ENCODE measurements at places on chromosomes 7 and 10. TPM values are rescaled to one million over a fixed set of nuclear protein-coding genes. Genes with fewer than 3 reads are reported as not detected.
A peak's percentile ranks its signal among the peaks of the same experiment; 100 is the strongest.

DNA sequence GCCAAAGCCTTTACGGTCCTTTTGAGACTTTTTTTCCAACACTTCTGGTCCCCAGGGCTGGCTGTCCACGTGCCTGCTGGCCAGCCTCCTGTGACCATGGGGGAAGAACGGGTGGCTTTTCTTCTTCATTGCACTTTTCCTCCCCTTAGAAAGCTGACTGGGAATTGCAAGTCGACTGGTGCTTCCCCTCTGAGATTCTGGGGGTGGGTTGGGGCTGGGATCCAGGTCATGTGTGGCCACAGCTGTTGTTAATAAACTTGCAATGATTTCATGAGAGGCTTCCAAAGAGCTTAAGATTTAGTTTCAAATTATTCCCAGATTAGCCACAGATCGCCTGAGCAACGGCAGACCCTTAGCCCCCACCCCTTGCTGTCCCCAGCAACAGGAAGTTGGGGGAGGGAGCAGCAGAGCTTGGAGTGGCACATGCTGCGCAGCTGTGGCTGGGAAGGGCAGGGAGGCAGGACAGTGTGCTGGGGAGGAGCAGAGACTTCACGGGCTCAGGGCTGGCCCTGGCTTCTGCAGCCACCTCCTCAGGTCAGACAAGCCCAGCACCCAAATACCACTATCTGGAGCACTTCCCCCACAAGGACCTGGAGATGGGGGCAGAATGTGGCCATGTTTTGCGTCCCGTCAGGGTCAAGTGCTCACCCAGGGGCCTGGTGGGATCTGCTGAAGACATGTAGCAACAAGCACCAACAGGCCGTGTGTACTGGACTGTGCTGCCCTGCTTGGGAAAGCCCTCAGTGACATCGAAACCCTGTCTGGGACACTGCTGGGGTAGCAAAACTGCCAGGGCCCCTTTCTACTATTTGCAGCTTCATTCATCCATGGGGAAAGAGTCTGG is 147.1 kb downstream of the RNF216 start:
- peak; percentile 93 for DNase-seq

DNA sequence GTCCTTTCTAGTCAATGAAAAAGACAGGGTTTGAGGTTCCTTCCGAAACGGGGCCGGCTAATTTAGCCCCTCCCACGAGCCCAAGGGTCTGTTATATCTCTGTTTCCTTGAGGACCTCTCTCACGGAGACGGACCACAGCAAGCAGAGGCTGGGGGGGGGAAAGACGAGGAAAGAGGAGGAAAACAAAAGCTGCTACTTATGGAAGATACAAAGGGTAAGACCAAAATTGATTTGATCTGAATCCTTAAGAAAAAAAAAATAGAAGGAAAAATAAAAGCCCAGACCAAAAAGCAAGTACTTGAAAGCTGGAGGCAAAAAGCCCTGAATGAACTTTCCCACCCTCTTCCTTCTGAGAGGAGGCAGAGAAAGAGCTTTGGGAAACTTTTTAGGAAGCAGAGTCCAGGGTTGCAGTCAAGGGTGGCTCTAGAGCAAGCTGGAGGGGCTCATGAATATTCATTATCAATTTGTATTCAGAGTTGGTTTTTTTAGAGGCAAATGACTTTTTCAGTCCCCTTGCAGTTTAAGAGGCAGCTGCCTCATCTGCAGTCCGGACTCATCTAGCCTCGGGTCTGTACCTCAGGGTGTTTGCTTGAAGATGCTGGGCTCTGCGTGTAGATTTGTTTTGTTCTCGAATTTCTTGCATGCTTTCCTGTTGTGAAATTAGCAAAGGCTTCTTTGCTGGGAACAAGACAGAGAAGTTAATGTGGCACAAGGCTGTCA is at the start of gene ENTPD1:
Gene ENTPD1, plus strand, starts transcription at position 123 of the 721 bp plus-strand sequence. Its CDS starts 77 bp downstream, at position 200.
- DNase-seq: no peak

DNA sequence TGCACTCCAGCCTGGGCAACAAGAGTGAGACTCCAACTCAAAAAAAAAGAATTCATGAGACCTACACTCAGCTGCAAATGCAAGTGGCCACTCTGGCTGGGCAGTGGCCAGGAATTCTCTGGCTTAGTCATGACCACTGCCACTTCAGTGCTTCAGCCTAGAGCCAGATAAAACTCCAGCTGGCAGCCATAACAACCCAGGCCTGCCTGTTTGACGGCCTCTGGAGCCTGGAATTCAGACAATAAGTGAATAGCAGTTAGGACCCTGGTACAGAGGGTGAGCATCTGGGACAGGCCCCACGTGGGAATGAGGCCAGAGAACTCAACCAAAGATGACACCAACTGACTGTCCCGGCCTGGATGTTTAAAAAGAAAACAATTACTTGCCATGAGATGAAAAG is 18.9 kb downstream of the RCC1L start:
- no peak for DNase-seq

DNA sequence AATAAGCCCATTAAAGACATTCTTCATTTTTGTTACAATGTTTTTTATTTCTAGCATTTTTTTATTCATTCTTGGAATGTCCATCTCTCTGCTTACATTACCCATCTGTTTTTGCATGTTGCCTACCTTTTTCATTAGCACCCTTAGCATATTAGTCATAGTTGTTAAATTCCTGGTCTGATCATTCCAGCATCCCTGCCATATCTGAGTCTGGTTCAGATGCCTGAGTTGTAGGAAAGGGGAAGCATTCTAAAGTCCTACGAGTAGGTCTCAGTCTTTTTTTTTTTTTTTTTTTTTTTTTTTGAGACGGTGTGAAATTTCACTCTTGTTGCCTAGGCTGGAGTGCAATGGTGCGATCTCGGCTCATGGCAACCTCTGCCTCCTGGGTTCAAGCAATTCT is 19.7 kb upstream of the NRF1 start:
- DNase-seq: no peak

- no peak for DNase-seq
Measured at GRCh38 chr7:123666492-123666891, 10.8 kb downstream of the LMOD2 start.

DNA sequence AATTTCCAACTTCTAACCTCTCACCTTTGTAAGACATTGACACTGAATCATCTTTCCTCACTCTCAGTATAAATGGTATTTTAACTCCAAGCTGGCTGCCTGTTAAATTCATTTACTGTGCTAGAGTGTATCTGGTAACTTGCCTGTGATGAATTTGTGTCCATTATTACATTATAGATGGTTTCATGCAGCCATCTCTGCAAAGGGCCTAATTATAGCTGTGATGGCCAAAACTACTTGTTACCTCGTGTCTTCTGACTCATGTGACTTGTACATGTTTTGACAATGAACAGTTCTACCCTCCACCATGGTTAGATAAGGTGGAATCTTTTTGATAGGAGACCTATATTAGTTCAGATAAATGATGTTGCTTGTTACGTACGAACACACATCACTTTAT is 392.0 kb downstream of the PAXIP1 start:
- DNase-seq: no peak

DNA sequence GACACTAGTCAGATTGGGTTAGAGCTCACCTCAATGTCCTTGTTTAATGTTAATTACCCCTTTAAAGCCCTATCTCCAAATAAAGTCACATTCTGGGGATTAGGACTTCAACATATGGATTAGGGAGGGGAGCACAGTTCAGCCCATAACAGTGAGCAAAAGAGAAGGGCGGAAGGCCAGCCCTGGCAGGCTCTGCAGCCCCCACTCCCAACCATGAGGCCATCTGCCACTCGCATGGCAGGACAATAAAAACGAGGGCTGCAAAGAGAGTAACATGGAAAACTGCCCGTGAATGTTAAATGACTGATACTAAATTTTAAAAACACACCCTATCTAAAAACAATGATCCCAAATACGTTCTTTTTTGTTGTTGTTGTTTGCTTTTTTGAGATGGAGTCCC is 38.7 kb downstream of the RGS10 start:
- DNase-seq: no peak

DNA sequence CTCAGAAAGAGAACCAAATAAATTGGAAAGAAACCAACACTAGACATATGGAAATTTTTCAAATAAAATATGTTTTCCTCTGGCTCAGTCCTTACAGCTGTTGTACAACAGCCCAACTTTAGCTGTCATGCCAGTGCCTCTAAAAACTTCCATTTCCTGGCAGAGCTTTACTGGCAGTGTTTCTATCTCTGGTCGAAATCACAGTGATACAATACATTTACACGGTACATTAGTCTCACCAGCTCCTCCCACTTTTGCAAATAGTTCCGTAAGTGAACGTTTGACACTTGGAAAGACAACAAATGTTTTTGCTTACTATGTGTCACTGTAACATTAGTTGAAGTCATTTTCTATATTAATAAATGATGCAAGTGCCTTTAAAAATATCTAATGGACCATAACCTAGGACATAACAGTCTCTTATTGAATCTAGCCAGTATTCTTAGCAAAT is 29.8 kb downstream of the BCAP29 start:
- DNase-seq: peak; percentile 41

- no peak for DNase-seq
Measured at GRCh38 chr10:53255661-53256205, 483.1 kb upstream of the MBL2 start.

GRCh38 chr10:2222631-2223030 is 485.3 kb upstream of the ADARB2 start:
- no peak for DNase-seq

- no peak for DNase-seq
Measured at GRCh38 chr10:117047947-117048346, 43.0 kb upstream of the SHTN1 start.

- no peak for DNase-seq
Measured at GRCh38 chr7:137976232-137976631, 25.7 kb downstream of the CREB3L2 start.

DNA sequence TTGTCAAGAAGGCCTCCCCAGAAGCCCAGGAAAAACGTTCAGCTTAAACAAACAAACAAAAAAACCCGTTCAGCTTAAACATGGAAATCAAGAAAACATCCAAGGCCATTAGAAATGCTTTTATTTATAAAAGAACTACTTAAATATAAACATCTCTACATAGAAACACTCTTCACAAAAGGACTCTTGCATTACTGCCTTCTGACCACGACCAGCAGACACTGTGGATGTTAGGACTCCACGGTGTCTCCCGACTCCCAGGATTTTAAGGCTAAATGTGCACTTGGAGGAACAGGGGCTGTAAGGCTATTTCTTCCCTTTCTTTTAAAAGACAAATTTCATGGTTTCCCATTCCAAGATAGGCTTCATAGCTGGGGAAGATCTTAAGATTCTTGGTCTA is 93.0 kb downstream of the ABCC2 start:
- no peak for DNase-seq

GRCh38 chr10:112045938-112046337 is 137.6 kb downstream of the GPAM start:
- DNase-seq: no peak

DNA sequence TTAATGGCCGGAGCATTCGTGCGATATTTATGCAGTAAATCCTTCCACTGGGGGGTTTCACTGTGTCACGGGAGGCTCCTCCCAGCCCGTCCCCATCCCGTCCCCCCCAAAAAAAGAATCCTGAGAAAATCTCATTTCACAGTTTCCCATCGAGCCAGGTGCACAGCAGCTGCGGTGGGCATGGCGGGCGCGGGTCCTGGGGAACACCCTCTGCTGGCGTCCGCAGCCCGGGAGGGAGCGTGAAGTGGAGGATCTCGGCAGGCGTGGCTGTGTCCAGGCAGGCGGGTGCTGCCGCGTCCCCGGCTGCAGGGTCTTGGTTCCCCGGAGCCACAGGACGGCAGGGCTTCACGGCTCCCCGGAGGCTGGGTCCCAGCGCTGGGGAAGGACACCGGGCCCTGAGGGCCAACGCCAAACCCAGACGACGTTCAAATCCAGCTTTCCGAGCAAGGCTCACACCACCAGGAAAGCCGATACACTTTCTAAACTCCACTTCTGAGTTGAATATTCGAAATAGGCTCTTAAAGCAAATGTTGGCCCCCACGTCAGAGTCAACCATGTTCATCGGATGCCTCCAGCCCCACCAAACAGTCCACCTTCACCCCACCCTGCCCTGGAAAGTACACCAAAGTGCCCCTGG is 55.7 kb downstream of the PDGFA start:
- DNase-seq: no peak

The ELFN1 gene
- total RNA-seq: 3.8 TPM

The TRPV5 gene
- 1.4 TPM for total RNA-seq

The RBP3 gene
- not detected for total RNA-seq

The CPA2 gene
- not detected for total RNA-seq

The CLIP2 gene
- 19.1 TPM for total RNA-seq

Measured in kidney (tissue), 22 donors.